ENCODE measurements at places on chromosomes 6 and 20. TPM values are rescaled to one million over a fixed set of nuclear protein-coding genes. Genes with fewer than 3 reads are reported as not detected.

DNA sequence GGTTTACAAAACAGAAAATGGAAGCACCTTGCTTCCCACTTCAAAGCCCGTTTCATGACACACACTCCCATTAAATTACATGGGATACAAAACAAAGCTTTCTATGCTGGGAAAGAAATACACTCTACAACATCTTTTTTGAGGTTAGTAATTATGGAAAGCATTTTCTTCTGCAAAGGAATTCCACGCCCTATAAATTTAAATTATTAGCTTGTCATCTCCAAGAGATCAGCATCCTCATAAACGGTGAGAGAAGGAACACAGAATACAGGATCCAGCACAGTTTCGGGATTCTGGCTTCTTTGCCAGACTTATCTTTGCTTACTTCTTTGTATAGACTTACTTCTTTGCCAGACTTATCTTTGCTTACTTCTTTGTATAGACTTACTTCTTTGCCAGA is 1.3 kb upstream of the SMPDL3A start:
- no peak for ATAC-seq

- ATAC-seq: no peak
These were observed 86.1 kb upstream of the EYA2 start for GRCh38 chr20:46808565-46808964.

- no peak for ATAC-seq
These were observed 435.3 kb downstream of the CD83 start for GRCh38 chr6:14552891-14553290.

GRCh38 chr6:56387621-56388414 is 140.4 kb upstream of the COL21A1 start:
- no peak for ATAC-seq

GRCh38 chr20:55415567-55416142 is 589.7 kb downstream of the CBLN4 start:
- no peak for ATAC-seq

DNA sequence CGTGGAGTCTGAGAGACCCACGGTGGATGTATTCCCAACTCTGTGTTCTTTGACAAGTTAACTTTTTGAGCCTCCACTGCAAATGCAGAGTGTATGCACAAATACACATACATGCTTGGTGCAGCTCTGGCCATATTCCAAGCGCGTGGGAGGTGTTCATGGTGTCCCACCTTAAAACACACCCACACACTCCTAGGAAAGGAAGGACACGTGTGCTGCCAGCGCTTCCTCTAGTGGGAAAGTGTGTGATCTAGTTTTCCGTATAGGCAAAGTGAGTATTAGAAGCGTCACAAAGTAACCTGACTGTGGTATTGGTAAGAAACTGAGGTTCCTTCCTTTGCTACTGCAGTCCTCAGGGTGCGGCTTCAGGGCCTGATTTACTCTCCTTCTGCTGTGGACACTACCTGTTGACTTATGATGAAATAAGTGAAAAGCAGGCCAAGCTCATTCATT is 36.0 kb upstream of the MPC1 start:
- no peak for ATAC-seq

GRCh38 chr20:911882-912600 is 4.1 kb downstream of the ANGPT4 start:
- ATAC-seq: no peak

Gene AVP
- not detected for total RNA-seq
